ENCODE measurements at places on chromosomes 4 and X.

GRCh38 chrX:17077361-17077760 lies 130.9 kb downstream of the REPS2 start:
- DNase-seq = no peak

DNA sequence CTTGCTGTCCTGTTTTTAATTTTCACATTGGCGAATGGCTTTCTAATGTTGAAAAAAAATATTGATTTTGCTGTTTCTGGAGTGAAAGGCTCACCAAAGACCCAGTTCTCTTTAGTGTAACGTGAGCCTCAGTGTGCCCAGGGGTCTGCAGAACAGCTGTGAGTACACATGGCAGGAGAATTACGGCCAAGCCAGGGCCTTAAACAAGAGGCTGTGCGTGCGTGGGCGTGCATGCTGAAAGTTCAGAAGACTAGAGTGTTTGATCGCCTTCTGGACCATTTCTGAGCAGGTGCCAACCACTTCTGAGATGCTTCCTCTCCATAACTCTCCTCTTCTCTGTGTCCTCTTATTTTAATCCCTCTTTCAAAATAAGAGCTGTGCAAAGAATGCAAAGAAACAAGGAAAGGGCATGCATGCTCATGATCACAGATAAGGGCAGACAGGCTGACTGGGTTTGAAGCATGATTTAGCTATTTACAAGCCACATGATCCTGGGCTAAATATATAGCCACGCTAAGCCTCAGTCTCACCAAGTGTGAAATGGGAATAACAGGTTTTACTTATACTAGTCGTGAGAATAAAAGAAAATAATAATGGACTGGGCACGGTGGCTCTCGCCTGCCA lies 9.9 kb downstream of the PHEX start:
- no peak for DNase-seq

DNA sequence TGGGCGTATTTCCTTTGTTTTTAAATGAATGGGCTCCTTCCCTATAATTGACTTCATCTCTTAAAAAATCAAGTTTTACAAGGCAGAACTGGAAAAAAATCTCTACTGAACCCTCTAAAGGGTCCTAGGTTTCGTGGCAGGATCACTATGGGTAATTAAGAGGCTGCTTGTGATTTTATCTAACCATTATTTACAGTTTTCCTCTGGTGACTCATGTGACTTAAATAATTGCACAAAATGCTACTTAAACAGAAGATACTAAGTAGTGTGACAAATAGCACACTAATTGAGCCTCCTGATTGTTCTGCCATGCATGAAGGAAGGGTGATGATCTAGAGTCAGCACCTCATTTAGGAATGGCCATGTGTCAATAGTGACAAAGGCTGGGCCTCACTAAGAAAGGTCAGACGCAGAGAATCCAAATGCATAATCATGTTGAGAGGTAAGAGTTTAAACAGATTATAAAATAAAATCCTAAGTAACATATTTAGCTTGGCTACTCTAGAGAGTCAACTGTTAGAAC lies 35.5 kb downstream of the OFD1 start:
- DNase-seq = no peak

- peak; percentile 28 for DNase-seq
These were observed 4.6 kb upstream of the MAD2L1 start for GRCh38 chr4:120071192-120071795.

GRCh38 chr4:156545003-156545785 lies 426.4 kb downstream of the PDGFC start:
- DNase-seq = no peak

DNA sequence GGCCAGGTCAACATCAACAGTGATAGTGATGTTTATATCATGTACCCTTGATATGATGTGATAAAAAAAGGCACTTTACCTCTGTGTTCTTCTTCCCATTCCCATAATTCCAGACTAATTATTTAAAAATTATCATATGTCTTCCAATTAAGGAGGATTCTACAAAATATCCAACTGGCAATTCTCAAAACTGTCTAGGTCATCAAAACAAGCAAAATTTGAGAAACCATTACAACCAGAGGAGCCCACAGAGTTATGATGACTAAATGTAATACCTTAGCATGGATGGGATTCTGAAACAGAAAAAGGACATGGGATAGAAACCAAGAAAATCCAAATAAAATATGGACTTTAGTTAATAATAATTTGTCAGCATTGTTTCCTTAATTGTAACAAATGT lies 428.6 kb upstream of the AMOT start:
- no peak for DNase-seq

DNA sequence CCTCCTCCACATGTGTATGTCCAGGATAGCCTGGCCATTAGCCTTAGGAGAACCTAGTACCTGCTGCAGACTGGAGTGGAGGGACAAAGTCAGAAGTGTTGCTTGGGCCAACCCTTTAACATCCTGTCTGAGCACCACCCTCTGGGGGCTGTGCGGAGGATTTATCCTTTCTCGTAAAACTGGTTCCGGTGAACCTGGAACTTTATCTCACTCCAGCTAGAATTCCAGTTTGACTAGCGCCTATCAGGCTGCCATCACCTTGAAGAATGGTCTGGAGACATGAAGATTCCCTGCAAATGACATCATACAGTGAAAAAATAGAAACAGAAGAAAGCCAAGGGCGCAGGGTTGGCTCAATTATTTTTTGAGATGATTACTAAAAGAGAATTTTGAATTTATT lies 4.0 kb downstream of the TCEAL8 start:
- DNase-seq = no peak

DNA sequence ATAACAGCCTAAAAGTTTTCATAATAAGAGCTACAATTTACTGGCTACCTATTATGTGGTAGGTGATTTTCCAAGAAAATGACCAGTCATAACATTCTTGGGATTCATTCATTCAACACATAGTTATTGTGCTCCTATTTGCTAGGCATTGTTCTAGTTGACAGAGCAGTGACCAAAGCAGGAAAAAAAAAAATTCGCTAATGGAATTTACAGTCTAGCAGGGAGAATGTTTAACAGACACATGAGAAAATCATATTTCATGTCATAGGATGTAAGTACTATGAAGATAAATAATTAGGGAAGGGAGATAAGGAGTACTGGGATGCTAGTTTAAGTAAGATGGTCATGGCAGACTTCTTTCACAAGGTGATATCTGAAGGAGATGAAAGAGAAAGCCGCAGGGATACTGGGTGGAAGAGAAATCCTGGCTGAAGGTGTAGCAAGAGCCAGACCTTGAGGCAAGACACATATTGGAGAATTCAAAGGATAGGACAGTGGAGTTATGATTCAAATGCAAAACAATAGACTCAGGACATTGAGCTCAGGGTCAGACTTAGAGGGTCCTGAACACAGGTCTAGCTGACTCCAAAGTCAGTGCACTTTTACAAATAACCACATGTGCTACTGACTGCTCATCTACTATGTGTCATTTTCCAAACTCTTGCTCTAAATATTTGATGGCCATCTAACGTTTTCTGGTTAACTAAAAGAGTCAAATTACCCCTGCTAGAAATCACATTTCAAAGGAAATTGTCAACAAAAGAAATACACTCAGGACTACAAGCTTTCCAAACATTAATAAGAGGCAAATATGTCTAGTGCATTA lies 20.4 kb downstream of the SPCS3 start:
- no peak for DNase-seq

GRCh38 chrX:137263374-137263773 lies 229.6 kb upstream of the GPR101 start:
- DNase-seq = no peak

GRCh38 chr4:33427676-33428075 lies 2707.5 kb downstream of the PCDH7 start:
- DNase-seq = no peak

DNA sequence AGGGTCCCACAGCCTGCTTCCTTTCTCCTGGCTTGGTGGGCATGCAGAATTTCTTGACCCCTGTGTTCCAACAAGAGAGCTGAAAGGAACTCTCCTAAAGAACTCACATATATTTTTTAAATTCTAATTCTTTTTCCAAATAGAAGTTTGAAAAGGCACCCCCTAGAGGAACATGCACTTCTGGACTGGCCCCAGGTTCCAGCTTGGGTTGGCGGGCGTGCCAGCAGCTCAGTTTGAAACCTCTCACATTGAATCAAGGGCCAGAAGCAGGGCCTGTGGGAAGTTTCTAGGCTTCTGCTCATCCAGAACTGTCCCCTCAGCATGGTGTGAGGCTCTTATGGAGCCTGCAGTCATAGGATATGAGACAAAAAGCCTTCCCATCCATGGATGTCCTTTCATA lies 132.6 kb downstream of the ATG4A start:
- no peak for DNase-seq

Data from HEK293T (cell line).